ENCODE measurements at places on chromosomes 5 and 9.

GRCh38 chr5:160167624-160168165 lies 48.4 kb upstream of the PWWP2A start:
- no peak for DNase-seq

DNA sequence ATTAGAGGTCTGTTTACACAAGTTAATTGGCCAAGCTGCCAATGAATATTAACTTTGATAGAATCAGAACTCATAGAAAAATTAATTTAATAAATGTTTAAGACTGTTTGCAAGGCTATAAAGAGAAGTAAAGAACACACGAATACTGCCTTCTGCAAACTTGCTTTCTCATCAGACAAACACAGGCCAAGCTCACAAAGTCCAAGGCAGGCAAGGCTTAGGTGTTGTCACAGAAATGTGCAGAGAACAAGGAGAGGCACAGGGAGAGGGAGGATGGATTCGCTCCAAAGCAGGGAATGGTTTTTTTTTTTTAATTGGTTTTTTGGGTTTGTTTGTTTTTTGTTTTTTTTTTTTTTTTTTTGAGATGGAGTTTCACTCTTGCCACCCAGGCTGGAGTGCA lies 43.4 kb downstream of the RETREG1 start:
- no peak for DNase-seq

DNA sequence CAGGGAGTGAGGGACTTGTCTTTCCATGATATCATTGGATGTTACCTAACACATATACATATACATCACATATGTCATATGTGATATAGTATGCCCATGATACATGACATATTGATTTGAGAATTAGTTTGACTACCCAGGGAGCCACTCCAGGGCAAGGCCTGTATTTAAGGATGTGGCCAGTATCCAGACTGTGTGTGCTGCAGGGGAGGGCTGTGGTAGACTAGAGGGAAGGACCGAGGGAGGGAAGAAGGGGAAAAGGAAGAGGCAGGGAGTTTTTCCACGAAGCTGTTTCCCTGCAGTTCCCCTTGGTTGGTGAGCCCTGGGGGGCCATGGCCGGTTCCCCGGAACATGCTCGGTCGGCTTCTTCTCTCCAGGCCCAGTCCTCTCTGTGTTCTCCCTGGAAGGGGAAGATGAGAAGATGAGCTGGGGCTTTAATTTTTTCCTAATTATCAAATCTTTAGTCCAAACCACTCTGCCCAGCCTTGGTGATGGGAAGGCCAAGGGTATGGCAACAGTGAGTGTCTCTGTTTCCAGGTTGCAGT lies 48.7 kb downstream of the NSUN2 start:
- no peak for DNase-seq

DNA sequence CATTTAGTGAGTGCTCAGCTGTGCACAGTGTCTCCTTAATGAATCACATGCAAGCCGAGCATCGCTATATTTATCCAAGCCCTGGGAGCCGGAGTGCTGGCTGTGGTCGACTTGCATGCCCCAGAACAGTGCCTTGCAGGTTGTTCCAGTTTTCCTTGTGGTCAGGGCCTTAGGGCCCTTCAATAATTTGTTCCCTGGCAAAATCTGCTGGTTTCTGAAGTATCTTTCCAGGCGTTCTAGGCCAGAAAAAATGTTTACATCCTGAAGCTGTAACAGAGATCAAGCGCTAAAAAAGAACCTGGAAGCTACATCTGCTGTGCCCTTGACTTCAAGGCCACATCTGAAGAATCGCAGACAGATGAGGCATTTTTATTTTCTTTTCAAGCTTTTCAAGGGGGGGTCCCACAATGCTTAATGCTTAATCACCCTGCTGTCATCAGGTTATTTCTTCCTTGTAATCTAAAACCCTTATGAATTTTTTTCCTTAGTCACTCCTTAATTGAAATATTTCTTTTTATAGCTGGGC lies 105.8 kb downstream of the DOCK2 start:
- DNase-seq: no peak

GRCh38 chr9:103991698-103992097 lies 102.4 kb upstream of the SMC2 start:
- DNase-seq: no peak

Data from gastrocnemius medialis (tissue), 4 donors.